ENCODE measurements at places on chromosomes 6 and 20.

DNA sequence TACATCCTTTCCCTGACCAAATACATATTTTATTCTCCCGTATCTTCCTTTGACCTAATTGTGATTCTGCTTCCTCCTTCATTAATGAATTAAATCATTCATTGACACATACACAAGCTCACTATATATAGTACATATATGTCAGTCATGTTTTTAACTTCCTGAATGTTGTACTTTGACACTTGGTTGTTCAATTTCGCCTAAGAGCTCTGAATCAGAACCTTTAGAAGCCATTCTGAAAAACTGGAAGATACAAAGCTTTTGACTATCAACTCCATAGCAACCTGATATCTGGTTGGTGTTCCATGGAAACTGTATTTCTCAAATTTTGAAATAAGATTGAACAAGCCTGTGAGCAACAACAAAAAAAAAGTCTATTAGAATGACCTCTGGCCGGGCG is 27.3 kb upstream of the HFE start:
- DNase-seq: no peak

DNA sequence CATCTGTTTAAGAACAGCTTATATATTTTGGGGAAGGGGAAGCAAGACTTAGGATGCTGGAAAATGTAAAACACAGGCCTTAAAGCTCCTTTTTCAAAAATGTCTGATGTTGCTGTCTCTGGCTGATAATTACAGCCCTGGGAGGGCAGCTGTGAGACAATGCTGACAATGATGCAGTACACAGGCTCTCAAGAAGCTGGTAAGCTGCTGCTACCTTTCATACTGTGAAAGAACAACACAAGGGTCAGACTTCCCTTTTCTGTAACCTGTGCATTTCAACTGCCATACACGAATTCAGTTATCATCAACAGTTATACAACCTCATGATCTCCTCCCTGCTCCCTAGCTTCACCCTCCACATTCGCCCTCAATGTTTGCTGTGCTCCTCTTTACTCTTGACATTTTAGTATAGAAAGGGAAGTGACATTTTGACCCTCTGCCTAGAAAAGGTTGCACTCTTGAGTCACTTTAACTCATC is 25.2 kb downstream of the MAP7 start:
- DNase-seq: no peak

DNA sequence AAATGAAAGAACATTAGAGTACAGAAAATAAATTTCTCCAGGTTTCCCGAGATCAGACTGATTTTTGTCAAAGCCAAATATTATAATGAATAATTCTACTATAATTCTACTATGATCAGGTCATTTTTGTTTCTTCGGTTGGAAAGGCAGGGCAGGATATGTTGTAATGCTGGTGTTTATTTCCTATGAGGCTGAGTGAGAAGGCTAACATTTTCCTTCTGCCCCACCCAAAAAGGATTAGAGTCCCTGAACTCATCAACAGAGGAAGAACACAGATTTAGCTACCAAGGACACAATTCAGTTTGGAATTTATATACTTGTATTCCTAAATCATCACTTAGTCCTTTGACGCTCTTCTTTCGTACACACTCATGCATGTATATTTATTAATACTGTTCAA is 318.9 kb downstream of the SYNE1 start:
- no peak for DNase-seq

- no peak for DNase-seq
Measured at GRCh38 chr20:63064310-63064709, 57.5 kb upstream of the BHLHE23 start.

GRCh38 chr20:58097429-58097828 is 131.0 kb downstream of the ANKRD60 start:
- no peak for DNase-seq

DNA sequence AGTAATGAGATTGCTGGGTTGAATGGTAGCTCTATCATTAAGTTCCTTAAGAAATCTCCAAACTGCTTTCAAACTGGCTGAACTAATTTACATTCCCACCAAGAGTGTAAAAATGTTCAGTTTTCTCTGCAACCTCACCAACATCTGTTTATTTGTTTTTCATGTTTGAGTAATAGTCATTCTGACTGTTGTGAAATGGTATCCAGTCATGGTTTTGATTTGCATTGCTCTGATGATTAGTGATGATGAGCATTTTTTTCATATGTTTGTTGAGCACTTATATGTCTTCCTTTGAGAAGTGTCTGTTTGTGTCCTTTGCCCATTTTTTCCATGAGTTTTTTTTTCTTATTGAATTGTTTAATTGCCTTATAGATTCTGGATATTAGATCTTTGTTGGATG is 24.9 kb downstream of the DEFB125 start:
- DNase-seq: no peak

GRCh38 chr6:35980991-35981645 is 43.3 kb downstream of the SLC26A8 start:
- DNase-seq: no peak

DNA sequence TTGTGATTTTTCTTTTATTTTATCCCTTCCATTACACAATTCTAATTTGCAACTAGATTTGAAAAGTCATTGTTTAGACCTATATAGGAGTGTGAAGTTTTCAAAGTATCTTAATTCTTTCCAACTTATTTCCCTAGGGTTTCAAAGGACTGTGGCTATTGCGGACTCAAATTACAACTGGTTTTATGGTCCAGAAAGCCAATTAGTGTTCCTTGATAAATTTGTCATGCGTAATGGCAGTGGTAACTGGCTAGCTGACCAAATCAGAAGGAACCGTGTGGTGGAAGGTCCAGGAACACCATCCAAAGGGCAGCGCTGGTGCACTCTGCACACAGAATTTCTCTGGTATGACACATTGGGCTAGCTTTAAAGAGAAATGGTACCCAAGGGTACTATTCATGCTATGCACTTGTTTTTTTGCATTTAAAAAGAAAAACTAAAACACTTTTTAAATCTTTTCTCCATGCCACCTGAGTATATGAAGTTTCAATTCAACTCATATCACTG is 27.9 kb upstream of the CALHM6 start:
- no peak for DNase-seq

- DNase-seq: no peak
Measured at GRCh38 chr20:31849306-31849930, 4.0 kb upstream of the FOXS1 start.
